Activated CD4-positive, alpha-beta T cell treated with anti-CD3 and anti-CD28 coated beads for 36 hours (primary cell): ENCODE measurements at places on chromosomes 13 and 19. TPM values are rescaled to one million over a fixed set of nuclear protein-coding genes. Genes with fewer than 3 reads are reported as not detected.

DNA sequence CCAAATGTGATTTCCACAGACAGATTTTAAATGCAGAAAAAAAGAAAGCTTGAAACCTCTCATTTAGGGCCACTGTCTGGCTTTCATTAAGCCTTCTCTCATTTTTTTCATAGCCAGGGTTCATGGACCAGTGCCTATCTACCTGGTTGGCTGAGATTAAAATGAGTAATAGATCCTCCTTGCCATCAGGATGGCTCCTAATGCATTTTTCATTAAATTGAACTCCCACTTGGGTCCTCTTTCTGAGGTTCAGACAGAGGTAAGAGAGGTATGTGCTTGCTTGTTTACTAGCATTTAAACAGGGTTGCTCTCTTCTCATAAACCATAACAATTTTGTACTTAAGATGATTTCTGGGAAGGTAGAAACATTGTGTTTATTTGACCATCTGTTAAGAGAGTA, 473.0 kb downstream of the TBC1D4 start:
- no peak for DNase-seq
- no peak overlapping the region for H3K4me3 ChIP-seq
- no peaks in the 10 kb centered on the region for H3K36me3 ChIP-seq
- no peak overlapping the region for H3K27ac ChIP-seq
- peaks cover 4% of the 10 kb centered on the region for H3K27me3 ChIP-seq
- H3K4me1 ChIP-seq, result no peaks in the 10 kb centered on the region

The PSG7 gene
- total RNA-seq, result not detected

DNA sequence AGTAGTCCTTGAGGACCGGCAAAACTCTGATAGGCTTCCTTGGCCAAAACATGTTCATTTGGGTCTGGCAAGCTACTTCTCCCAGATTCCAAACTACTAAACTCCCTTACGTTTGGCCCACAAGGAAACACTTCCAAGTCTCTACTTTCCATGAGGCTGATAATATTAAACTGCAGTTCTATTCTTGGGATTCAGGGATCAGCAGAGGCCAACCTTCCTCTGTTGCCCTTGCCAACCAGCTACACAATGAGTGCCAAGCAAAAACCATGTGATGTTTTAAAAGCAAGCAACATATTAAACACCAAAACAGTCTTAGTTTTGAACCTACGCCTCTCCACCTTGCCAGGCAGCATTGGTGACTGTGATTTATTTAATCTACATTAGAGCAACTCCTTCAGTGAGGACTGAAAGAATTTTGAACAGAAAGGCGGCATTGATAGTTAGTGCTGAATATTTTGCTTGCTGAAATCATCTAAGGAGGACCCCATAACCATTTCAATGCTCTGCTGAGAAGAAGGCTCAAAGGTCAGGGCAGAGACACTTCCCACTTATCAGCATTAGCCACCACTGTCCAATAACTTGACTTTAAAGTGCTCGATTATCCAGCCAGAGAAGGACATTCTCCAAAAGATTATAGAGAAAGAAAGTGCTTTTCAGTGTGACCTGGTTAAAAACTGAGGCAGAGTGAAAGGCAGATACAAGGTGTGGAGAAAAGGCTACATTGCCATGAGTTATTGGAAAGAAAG, 287.1 kb downstream of the TBC1D4 start:
- no peak for DNase-seq
- H3K4me1 ChIP-seq, result no peaks in the 10 kb centered on the region
- no peak overlapping the region for H3K4me3 ChIP-seq
- no peaks in the 10 kb centered on the region for H3K36me3 ChIP-seq
- H3K27ac ChIP-seq, result no peak overlapping the region

- peaks cover 53% of the 10 kb centered on the region for H3K4me1 ChIP-seq
- DNase-seq, result peak; percentile 78
- no peaks in the 10 kb centered on the region for H3K27me3 ChIP-seq
Measured at GRCh38 chr19:14114854-14115253, 2.7 kb downstream of the PRKACA start.

GRCh38 chr19:31312009-31312676, 37.1 kb downstream of the TSHZ3 start:
- H3K4me1 ChIP-seq, result peaks cover 10% of the 10 kb centered on the region
- no peak overlapping the region for H3K27ac ChIP-seq
- peaks cover 1% of the 10 kb centered on the region for H3K27me3 ChIP-seq
- no peaks in the 10 kb centered on the region for H3K36me3 ChIP-seq
- H3K4me3 ChIP-seq, result no peak overlapping the region
- DNase-seq, result peak; percentile 80

The CEACAM3 gene
- not detected for total RNA-seq

DNA sequence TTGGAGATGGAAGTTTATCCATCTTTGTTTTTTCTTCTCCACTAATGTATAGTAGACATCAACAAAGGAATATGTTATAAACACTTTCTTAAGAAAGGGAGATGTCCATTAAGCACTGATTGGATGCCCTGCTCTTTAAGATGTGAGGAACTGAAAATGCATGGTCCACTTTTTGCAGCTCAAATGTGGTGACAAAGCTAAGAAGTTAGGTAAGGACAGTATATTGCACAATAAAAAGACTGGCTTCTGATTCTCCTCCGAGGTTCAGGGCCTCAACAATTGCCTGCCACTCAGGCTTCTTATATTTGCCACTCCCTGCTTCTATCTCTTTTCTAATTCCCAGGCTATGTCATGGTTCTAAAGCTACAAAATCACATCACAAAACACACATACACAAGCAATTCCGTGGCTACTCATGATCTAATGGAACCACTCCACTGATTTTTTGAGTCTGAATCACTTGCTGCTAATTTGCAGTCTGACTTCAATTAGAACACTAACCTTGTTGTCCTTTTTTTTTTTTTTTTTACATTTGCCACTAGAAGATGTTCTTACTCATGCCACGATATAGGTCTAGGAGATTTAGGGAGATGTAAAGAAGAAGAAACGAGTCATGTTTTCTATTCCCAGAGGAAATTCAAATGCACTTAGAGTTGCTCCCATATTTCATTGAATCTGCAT, 29.6 kb upstream of the TNFSF11 start:
- H3K36me3 ChIP-seq, result no peaks in the 10 kb centered on the region
- H3K27me3 ChIP-seq, result peaks cover 2% of the 10 kb centered on the region
- H3K4me1 ChIP-seq, result peaks cover 23% of the 10 kb centered on the region
- no peak overlapping the region for H3K4me3 ChIP-seq

The KLHL26 gene
- 11.9 TPM for total RNA-seq

GRCh38 chr19:38946229-38947010, 15.7 kb downstream of the MRPS12 start:
- H3K36me3 ChIP-seq, result no peaks in the 10 kb centered on the region
- no peak overlapping the region for H3K27ac ChIP-seq
- peaks cover 2% of the 10 kb centered on the region for H3K27me3 ChIP-seq
- H3K4me1 ChIP-seq, result peaks cover 14% of the 10 kb centered on the region
- peak; percentile 20 for DNase-seq

The OR7D2 gene
- total RNA-seq, result 0.09 TPM
